ENCODE measurements at places on chromosomes 13 and 19. TPM values are rescaled to one million over a fixed set of nuclear protein-coding genes. Genes with fewer than 3 reads are reported as not detected.

GRCh38 chr13:94119360-94119936, 360.0 kb downstream of the DCT start:
- DNase-seq: no peak

Gene ABHD17A
- polyA plus RNA-seq: 34.9 TPM

Gene KLHL1
- 1.1 TPM for polyA plus RNA-seq

- DNase-seq: no peak
Observed at GRCh38 chr13:73519396-73520116, 460.8 kb downstream of the KLF5 start.

Gene DDX49
- 48.2 TPM for polyA plus RNA-seq

Gene IZUMO2
- not detected for polyA plus RNA-seq

Gene OLFM2
- polyA plus RNA-seq: 21.3 TPM

DNA sequence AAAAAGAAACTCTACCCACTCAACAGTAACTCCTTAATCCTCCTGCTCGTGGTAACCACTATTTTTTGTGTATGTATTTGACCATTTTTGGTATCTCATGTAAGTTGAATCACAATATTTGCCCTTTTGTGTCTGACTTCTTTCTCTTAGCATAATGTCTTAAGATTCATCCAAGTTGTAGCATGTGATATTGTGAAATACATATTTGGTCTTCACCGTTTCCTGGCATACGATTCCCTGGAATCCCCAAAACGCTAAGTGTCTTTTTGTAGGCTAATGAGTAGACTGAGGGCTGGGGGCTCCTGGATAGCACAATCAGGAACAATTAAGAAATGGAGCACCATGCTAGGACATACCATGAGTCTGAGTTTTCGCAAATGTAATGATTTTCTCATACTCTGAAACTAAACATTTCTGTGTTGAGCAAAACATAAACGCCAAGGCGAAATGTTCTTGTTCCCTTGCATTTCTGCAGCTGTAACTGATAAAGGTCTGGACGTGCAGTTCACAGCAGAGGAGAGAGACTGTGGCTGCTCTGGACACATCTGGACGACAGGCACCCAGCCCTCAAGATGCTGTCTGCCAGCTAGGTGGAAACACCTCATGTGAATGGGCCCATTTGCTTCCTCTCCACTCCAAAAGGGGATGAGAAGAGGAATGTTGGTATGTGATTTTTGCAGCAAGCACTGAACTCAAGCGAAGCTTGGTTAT, 38.4 kb downstream of the BRD4 start:
- no peak for DNase-seq

- DNase-seq: no peak
Observed at GRCh38 chr19:4911314-4911713, 2.0 kb downstream of the UHRF1 start.

- no peak for DNase-seq
Observed at GRCh38 chr19:32372726-32373517, 27.5 kb downstream of the ZNF507 start.

DNA sequence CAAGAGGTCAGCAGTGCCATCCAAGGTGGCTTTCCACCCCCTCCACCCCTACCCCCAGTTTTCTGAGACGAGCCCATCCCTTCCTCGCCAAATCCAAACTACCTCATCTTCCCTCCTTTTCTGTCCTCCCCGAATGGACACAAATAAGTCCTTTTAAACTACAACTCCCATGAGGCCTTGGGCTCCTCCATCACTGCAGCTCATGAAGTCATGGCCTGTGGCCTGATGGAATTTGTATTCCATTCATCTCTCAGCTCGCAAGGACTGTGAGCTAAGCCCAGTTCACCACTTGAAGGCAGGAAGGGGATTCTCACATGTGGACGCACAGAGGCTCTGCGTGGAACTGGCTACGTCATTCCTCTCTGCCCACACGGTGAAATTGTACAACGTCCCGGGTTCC, 12.5 kb downstream of the PTPRH start:
- no peak for DNase-seq

- DNase-seq: no peak
Observed at GRCh38 chr13:26695360-26695705, 65.3 kb downstream of the GPR12 start.

GRCh38 chr13:48624858-48625257, 28.9 kb upstream of the CYSLTR2 start:
- DNase-seq: no peak

Gene ZNF586
- 22.3 TPM for polyA plus RNA-seq

- DNase-seq: no peak
Observed at GRCh38 chr19:51172223-51172622, 30.1 kb downstream of the SIGLEC7 start.

- DNase-seq: no peak
Observed at GRCh38 chr19:43316591-43317319, 36.7 kb upstream of the CD177 start.

GRCh38 chr13:76350399-76350798, 535.8 kb downstream of the KCTD12 start:
- no peak for DNase-seq

DNA sequence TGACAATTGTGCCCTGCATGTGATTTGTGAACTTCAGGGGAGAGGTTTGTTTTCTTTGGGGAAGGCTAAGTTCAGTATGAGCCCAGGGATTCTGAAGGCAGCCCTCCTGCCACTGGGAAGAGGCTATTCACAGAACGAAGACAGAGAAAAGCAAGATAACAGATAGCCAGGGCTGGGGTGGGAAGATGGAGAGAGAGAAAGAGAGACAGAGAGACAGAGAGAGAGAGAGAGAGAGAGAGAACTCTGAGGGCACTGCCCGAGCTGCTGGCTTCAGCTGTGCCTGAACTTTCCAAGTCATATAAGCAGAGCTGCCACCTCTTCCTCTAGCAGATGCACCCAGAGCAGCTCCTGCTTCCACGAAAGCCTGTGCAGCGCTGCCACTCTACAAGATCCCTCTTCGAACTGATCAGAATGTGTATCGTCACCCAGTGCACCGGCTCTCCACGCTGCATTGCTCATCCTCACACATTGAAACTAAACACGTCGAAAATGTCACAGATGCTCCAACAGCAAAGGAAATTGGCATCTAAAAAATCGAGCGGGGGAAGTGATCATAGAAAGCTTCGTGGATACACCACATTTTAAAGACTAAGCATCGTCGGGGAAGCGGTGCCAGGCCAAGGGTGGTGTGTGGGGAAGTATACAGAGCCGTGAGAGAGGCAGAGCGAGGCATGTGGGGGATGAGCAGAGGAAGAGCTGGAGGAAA, 81.8 kb upstream of the SIAH3 start:
- DNase-seq: no peak

Gene ZNF85
- polyA plus RNA-seq: 18.8 TPM

- no peak for DNase-seq
Observed at GRCh38 chr13:44111701-44112100, 232.0 kb downstream of the LACC1 start.

GRCh38 chr19:30551271-30551670, 179.1 kb downstream of the ZNF536 start:
- DNase-seq: no peak

- no peak for DNase-seq
Observed at GRCh38 chr13:97255515-97256021, 33.4 kb downstream of the MBNL2 start.

- no peak for DNase-seq
Observed at GRCh38 chr19:5364674-5365073, 24.1 kb upstream of the PTPRS start.

DNA sequence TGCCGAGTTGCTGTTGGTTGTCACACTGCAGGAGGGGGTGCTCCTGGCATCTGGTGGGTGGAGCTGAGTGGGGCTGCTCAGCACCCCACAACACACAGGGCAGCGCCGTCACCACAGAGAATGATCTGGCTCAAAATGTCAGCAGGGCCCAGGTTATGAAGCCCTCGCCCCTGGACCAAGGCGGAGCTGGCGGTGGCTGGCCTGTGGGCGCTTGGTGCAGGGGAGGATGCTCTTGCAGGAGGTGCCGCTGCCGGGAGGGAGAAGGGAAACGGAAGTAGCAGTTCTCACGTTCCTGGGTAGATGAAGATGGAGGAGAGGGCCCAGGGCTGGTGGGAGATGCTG, 14.2 kb upstream of the LENG8 start:
- no peak for DNase-seq

Gene CPT1C
- polyA plus RNA-seq: 10.9 TPM

DNA sequence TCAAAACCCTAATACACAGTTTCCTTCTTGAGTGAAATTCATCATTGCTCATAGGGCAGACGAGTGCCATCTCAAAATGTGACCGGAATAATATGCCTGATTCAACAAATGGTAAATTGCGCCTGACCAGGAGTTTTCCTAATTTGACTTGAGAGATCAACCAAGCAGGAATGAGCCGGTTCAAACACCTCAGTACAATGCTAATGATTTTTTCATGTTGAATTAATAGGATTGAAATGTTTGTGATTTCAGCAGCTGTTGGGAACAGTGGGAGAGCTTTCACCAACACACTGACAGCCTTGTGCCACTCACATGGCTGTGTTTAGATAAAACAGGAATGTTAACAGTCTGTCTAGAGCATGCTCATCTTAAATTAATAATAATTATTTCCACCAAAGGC, 484.8 kb downstream of the PCDH9 start:
- no peak for DNase-seq

DNA sequence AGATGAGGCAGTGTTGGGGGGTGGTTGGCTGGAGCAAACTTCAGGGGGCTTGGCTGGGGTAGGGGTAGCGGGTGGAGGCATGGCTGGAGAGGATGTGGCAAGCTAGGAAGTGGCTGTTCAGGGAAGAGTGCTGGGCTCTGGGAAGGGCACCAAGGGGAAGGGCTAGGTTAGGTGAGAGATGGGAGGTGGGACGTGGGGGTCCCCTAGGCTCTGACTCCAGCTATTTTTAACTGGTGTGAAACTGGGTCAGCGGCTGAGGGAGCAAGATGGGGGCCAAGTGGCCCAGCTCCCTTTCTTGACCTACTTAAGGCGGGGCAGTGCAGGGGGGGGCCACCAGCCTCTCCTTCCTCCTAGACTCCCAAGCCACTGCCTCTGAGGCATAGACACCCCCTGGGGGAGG, 7.3 kb downstream of the KCNC3 start:
- no peak for DNase-seq

DNA sequence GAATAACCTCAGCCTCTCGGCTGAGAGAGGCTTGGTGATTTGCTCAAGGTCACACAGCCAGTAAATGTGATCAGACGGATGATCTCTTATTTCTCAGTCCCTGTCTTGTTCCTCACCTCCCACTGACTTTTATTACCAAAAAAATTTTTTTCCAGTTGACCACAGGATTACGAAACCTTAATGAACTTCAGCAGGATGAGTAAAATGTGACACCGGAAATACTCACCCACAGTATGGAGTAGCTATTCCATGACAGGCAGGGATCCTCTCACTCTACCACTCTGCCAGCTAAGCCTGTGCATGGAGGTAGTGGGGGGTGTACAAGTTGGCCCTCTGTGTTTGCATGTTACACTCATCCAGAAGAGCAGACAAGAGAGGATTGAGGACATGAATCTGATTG, 916.4 kb downstream of the UQCRFS1 start:
- DNase-seq: no peak

- no peak for DNase-seq
Observed at GRCh38 chr19:8393871-8394250, 3.7 kb downstream of the RAB11B start.

DNA sequence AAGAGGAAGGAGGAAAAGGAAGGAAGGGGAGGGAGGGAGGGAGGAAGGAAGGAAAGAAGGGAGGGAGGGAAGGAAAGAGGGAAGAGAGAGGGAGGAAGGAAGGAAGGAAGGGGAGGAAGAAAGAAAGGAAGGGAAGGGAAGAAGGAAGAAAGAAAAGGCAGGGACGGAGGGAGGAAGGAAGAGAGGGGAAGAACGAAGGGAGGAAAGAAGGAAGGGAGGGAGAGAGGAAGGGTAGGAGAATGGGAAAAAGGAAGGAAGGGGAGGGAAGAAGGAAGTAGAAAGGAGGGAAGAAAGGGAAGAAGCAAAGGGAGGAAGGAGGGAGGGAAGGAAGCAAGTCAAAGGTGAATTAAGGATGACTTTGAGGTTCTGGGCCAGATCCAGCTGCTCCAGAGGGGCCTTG, 3.0 kb downstream of the ACSBG2 start:
- DNase-seq: no peak

DNA sequence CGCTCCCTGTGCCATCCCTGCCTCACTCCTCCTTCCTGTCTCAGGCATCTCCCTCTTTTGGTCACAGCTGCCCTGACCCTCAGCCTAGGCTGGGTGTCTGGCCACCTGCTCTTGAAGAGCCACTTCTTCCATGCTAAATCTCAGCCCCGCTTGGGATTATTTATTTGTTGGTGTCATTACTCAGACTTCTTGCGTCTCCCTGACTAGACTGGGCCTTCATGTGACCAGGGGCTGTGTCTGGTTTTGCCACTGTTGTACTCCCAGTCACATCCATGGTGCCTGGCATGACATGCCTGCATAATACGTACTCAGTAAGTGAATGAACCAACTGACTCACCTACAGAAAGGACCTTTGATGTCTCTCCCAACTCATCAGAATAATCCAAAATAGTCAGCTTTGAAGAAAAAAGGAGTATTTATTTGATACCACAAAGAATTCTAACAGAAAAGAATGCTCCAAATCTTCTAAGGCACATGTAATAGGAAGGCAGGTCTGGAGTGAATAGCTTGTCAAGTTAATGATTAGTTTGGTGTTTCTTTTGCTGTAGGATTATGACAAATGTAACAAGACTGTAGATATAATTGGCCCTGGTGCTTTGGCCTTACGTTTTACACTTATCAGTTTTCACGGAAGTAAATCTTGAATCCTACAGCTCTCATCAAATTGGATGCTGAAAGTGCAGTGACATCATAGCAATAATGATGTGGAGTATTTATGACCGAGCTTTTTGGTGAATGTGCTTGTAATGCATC, 84.0 kb downstream of the ALOX5AP start:
- no peak for DNase-seq

Gene TMEM255B
- 4.6 TPM for polyA plus RNA-seq

GRCh38 chr13:51303063-51303552, 36.4 kb upstream of the SERPINE3 start:
- DNase-seq: no peak

Gene ZNF667
- polyA plus RNA-seq: 19.6 TPM

Gene STRN4
- polyA plus RNA-seq: 70.5 TPM

DNA sequence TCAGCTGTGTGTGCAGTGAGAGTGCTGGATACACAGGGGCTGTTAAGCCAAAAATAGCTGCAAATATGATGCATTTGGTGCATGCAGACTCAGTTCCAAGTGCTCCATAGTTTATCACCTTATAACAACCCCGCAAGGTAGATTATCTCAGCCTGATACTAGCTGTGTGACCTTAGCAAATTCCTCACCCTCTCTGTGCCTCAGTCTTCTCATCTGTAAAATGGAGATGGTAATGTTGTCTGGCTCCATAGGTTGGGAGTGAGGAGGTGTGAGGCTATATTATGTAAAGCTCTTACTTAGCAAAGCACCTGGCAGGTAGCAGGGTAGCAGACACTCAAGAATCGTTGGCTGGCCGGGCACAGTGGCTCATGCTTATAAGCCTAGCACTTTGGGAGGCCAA, 23.8 kb upstream of the SHKBP1 start:
- no peak for DNase-seq

Data from right renal cortex interstitium (tissue), 3 donors.